ENCODE measurements at places on chromosomes 16 and 17.

GRCh38 chr17:73347351-73347750 is 35.5 kb upstream of the CDC42EP4 start:
- no peak for DNase-seq

GRCh38 chr16:69083306-69083941 is 22.0 kb upstream of the HAS3 start:
- no peak for DNase-seq

- no peak for DNase-seq
These were observed 250.3 kb upstream of the CDH11 start for GRCh38 chr16:65372171-65372570.

GRCh38 chr16:73037845-73038570 is 9.9 kb downstream of the ZFHX3 start:
- no peak for DNase-seq

GRCh38 chr17:67253384-67253783 is 8.4 kb upstream of the HELZ start:
- DNase-seq: no peak

DNA sequence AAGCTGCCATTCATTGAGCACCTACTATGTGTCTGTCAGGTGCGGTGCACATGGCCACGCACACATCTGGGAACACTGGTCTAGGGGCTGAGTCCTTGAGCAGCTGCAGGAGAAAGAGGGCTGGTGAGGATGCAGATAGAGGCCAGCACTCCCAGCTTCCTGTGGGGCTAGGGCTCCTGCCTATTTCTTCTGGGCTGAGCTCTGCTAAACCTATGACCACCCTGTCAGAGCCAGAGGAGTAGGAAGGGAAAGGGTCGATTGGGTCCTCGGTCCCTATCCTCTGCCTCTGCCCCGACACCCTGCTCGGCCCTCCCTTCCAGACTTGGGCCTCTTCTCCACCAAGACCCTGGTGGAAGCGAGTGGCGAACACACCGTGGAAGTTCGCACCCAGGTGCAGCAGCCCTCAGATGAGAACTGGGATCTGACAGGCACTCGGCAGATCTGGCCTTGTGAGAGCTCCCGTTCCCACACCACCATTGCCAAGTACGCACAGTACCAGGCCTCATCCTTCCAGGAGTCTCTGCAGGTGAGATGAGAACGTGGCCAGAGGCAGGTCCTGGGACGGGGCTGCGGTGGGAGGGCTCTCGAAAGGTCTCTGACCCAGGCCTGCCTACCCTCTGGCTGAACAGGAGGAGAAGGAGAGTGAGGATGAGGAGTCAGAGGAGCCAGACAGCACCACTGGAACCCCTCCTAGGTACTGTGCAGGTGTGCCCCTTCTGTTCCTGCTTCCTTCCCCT is 4.0 kb upstream of the TMEM88 start:
- DNase-seq: no peak

DNA sequence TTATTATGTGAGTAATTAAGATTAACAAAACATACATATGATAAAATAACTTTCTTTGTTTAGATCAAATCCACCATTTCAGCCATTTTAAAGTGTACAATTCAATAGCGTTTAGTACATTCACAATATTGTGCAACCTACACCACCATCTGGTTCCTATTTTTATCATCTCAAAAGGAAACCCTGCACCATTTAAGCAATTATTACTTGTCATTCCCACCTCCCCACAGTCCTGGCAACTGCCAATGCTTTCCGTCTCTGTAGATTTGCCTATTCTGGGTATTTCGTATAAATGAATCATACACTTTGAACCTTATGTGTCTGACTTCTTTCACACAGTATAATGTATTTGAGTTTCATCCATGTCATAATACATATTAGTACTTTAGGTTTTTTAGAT is 162.5 kb upstream of the CNTNAP4 start:
- no peak for DNase-seq

DNA sequence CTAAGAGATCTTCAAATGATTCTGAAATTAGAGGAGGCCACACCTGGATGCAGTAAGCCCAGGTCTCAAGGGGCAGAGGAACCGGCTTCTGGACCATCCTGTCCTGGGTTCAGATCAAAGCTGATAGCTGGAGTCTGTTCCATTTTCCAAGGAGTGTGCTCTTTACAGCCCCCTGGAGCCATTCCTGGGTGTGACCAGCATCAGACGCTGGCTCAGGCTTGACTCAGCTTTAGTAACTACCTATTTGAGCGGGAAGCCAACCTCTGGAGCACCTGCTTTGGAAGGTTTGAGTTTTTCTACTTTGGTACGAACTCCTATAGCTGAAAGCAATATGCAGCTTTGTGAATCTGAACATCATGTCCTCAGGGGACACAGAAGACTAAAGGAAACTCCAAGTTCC is 12.9 kb upstream of the BBS2 start:
- no peak for DNase-seq

DNA sequence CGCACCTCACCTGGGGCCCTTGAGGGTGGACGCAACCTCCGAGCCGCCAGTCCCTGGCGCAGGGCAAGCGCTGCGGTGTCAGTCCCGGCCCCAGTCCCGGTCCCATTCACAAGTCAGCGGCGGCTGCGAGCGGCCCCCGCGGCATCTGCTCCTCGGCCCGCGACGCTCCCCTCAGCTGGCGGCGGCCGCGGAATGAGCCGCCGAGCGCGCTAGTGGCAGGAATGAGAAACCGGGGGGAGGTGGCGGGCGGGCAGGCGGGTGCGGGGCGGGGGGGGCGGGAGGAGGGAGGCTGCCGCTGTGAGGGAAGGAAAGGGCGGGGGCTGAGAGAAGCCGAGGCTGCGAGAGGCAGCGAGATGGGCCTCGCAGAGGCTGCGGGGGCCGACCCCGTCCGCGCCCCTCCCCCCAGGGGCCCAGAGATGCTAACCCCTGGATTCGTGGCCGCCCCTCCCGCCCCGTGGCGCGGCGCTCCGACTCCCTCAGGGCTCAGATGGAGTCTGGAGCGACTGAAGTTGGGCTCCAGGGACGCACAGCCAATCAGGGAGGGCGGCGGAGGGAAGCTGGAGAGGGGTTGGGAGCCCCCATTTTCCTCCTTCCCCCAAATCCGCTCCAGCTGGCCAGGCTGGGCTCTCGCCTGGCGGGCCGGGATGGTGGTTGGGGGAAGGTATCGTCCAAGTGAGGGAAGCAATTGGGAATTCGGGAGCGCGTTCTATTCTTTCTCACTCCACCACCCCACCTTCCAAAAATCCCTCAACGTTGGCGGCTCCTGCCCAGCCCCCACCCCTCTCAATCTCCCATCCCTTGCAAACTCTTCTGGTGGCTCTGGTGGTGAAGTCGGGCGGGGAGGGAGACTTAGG is at the start of gene CDH11:
Gene CDH11 (minus strand): TSS at position 194 of the 854 bp plus-strand sequence. CDS start 117,194 bp downstream, outside the sequence.
- DNase-seq: no peak

- DNase-seq: peak; percentile 46
These were observed 59.2 kb downstream of the CDK5R1 start for GRCh38 chr17:32546031-32546444.

- no peak for DNase-seq
These were observed 75.9 kb upstream of the IRX6 start for GRCh38 chr16:55248058-55248457.

- no peak for DNase-seq
These were observed 257.5 kb downstream of the HAPSTR1 start for GRCh38 chr16:9348912-9349311.

DNA sequence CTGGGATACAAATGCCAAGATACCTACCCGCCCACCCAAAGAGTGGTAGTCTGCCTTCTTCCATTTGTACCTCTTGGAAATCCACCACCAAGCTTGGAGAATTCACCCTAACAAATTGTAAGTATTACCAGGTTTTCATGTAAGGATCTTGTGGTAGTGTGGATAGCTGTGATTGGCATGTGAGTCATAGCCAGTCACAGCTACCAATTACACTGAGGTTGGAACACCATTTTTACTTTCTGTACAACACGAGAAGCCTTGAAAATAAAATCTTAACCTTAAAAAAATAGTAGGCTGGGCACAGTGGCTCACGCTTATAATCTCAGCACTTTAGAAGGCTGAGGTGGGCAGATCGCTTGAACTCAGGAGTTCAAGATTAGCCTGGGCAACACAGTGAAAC is 18.5 kb upstream of the SLC35G3 start:
- no peak for DNase-seq

- DNase-seq: no peak
These were observed 14.1 kb upstream of the G6PC1 start for GRCh38 chr17:42886283-42887176.

DNA sequence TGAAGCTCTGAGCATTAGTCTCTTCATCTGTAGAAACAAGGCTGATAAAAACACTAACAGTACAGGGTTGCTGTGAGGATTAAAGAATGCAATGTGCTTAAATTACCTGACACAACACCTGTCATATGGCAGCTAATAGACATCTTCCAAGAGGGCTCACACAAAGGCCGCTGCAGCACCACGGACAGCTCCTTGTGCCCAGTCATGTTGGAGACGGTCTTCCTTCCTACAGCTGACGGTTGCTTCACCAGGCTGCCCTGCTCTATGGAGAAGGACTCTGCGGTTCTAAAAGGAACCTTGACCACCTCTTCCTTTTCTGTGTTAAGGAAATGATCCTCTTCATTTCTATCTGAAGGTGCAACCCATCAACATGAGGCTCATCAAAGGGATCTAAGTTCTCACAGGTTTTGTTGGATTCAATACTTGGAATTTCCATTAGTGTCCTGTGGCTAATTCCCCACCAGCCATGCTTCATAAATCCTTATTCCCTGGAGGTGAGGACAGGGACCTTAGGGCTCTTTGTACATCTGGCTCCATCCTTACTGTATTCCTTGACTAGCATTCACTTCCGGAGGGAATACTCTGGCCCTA is 138.9 kb upstream of the CES5A start:
- DNase-seq: no peak

DNA sequence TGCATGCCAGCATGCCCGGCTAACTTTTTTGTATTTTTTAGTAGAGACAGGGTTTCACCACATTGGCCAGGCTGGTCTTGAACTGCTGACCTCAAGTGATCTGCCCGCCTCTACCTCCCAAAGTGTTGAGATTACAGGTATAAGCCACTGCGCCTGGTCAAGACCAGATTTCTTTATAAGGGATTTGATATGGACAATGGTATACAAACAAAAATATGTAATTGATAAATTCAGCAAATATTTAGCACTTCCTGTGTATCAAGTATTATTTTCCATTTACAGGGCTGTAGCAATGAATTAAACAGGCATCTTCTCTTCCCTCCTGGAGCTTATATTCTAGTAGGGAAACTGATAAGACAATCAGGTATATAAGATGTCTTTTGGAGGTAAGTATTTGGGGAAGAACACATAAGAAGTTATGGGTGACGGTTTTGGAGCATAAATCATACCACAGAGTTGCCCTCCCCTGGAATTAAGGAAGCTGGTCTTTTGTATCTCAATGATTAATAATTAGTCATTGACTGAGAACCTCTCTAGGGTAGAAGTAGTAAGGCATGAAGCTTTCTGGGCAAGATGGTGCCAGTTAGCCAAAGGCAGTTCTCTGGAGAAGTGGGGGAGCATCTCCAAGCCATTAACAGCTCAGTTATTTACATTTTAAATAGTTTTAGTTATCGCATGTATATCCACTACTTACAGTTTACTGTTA is 35.8 kb downstream of the TANC2 start:
- no peak for DNase-seq

- peak; percentile 32 for DNase-seq
These were observed at the start of gene RUNDC1 for GRCh38 chr17:42980274-42980765. Gene RUNDC1, plus strand, starts transcription at chr17:42980565. Its CDS starts 12 bp downstream, at chr17:42980577.

DNA sequence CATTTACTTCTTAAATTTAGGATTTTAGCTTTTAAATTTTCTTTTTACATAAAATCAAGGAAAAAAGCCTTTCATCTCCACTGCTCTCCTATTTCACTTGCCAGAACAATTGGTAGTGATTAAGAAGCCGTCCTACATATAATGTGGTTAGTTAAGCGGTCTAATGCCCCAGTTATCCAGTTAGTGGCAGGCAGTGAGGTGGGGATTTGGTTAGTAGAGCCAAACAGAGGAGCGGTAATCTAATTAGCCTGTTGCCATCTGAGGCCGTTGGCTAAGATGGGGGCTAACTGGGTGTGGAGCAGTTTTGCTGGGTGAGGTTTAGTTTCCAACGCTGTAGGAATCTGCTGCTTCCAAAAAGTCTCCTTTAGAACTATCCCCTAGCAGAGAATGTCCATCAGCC is 22.4 kb downstream of the SNX11 start:
- DNase-seq: no peak

DNA sequence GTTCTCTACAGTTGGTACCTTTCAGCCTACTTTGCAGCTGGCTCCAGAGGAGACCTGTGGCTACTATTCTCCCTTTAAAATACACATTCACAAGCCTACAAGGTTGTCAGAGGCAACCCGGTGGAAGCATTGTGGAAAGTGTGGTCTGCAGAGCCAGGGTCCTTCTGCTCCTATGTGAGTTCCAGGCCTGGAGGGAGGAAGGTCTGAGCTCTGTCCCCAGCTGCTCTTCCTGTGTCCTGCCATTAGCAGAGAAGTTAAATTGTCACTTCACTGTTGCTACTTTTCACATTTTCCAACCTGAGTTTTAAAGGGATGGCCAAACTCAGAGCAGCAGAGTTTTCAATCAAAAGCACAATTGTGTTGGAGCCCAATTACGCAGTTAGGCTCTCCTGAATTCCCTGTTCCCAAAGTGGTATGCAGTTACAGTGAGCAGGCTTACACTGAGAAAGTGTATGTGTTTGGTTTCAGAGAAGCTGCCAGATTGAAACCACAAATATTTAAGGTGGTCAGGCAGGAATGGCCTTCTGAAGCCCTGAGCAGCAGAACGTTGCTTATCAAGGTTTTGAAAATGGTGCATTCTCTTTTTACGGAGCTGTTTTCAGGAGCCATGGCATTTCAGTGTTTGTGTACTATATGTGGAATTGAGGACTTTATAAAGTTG is 25.0 kb downstream of the MAP3K3 start:
- DNase-seq: no peak

GRCh38 chr17:38341035-38341721 is 2.6 kb downstream of the GPR179 start:
- peak; percentile 73 for DNase-seq

GRCh38 chr17:74274060-74274708 is at the start of gene DNAI2:
Gene DNAI2, plus strand, starts transcription at chr17:74274234. Its CDS starts 7,584 bp downstream, at chr17:74281818.
- DNase-seq: peak; percentile 22
